Activated naive CD4-positive, alpha-beta T cell treated with anti-CD3 and anti-CD28 coated beads for 36 hours (primary cell): ENCODE measurements at places on chromosomes 6 and 20. TPM values are rescaled to one million over a fixed set of nuclear protein-coding genes. Genes with fewer than 3 reads are reported as not detected.

DNA sequence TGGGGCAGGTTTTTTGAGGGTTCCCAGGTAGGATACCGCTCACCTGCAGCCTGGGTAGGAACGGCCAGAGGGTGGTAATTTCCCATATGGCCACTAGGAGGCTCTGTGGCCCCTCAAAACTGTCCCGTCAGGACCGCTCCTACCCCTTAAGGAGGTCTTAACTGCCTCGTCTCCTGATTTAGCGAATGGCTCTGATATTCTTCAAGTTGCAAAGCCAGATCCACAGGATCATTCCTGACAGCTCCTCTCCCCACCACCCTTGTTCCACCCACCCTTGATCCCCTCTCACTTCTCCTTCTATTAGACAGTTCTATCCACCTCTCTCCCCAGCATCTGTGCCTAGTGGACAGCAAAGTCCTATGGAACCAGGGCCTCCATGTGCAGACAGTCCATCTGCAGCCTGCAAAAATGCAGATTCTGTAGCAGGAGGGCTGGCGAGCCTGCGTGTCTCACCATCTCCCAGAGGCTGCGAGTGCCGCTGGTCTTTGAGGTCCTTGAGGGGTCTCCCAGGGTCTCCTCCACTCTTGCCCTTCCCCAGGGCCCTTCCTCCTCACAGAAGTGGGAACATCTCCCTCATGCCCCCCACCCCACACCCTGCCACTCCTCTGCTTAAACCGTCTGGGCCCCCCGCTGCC, 34.3 kb upstream of the ZBP1 start:
- DNase-seq, result peak; percentile 73

DNA sequence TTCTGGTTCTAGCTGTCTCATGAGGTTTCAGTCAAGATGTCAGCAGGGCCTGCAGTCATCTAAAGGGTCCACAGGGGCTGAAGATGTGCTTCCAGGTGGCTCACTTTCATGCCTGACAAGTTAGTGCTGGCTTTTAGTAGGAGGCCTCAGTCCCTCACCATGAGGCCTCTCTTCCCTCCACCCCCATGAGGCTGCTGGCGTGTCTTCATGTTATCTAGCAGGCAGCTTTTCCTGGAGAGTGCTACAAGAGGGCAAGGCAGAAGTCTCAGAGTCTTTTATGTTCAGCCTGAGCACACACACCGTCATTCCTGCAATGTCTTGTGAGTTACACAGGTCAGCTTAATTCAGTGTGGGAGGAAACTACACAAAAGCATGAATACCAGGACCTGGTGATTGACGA, 769.9 kb downstream of the HDGFL1 start:
- DNase-seq, result no peak

GRCh38 chr20:38809942-38810341, 4.4 kb downstream of the PPP1R16B start:
- DNase-seq, result no peak

The TRAPPC3L gene
- not detected for total RNA-seq

DNA sequence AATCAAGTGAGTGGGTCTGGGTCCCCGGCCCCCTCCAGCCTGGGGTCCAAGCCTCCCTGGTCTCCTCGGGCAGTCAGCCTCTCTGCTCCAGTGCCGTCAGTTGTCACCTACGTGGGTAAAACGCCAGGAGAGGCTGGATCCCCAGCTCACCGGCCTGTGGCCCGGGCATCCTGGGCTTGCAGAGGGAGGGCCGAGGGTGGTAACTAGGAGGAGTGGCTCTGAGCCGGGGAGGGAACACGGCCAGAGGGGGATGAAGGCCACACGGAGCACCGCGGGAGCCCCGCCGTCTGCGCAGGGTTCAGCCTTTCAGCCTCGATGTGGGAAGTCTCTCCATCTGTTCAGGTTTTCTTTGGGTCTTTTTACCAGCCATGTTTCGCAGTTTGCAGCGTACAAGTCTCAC, 29.5 kb upstream of the BHLHE23 start:
- no peak for DNase-seq

DNA sequence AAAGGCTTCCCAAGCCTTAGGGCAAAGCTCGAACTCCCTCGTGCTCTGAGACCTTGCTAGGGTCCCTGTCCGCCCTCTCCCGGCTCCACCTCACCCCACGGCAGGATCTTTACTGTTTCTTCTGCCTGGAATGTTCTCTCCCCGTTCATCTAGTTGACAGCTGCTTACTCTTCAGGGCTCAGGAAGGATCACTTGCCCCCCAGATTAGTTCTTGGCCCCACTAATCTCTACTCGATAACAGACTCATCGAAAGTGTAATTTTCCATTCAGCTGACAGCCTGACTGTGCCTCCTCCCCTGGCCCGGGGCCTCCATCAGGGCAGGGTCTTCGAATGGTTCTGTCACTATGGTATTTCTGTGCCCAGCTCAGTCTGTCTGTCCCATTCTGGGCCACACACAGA, 3.1 kb downstream of the MAP1LC3A start:
- no peak for DNase-seq

- DNase-seq, result no peak
Measured at GRCh38 chr20:23244156-23244915, 106.3 kb upstream of the NXT1 start.

DNA sequence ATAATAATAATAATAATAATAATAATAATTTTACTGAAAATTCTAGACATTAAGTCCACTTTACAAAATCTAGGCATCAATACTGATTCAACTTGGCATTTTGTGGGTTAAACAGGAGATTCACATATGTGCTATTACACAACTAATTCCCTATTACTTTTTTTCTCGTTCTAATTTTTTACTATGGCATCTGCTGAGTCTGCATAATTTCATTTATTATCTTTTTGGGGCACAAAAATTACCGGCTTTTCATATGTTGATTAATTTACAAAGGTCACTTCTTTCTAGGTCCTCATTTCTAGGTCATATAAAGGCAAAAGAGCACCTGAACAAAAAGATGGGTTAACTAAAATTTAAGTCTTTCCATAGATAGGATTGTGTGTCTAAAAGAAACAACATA, 1357.8 kb upstream of the ADGRB3 start:
- no peak for DNase-seq

The NKAIN4 gene
- total RNA-seq, result not detected

GRCh38 chr6:116328528-116328903, 42.2 kb upstream of the DSE start:
- no peak for DNase-seq

DNA sequence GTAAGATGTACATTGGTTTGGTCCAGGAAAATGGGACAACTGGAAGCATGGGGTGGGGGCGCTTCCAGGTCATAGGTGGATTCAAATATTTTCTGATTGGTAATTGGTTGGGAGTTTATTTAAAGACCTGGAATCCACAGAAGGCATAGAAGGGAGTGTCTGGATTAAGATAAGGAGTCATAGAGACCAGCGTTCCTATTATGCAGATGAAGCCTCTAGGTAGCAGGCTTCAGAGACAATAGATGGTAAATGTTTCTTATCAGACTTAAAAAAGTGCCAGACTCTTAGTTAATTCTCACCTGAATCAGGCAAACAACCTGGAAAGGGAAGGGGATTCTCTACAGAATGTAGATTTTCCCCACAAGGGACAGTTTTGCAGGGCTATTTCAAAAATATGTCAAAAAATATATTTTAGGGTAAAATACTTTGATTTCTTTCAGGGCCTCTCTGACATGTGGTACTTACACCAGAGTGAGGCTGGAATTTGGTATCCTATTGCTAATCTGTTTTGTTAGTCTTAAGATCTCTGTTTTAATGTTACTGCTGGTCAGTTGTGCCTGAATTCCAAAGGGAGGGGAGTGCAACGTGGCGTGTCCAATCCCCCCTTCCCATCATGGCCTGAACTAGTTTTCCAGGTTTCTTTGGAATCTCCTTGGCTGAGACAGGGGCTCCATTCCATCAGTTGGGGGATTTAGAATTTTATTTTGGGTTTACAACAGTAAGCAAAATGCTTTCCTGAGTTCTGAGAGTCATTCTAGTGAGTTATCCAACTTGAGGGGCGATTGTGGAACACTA, 25.1 kb downstream of the PIGT start:
- DNase-seq, result no peak

DNA sequence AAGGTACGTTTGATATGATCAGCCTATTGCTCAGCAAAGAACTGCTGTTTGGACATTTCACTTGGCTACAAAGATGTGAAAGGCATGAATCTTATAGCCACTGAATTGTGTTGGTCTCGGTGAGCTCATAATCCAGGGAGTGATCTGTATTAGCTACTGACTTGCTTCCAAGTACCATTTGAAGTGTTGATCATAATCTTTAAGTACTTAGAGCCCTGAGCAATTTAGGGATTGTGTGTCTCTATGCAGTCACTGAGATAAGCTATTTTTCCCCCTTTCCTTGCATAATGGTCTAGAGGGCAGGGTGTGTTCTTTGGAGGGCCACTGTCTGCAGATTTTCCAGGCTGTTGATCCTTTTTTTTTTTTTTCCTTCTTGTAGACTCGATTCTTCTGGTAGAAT, 393.6 kb downstream of the ESR1 start:
- DNase-seq, result no peak

The SPATS1 gene
- not detected for total RNA-seq

- no peak for DNase-seq
Measured at GRCh38 chr6:67825201-67825895, 809.7 kb upstream of the ADGRB3 start.

- DNase-seq, result no peak
Measured at GRCh38 chr6:56440551-56440981, 193.2 kb upstream of the COL21A1 start.

DNA sequence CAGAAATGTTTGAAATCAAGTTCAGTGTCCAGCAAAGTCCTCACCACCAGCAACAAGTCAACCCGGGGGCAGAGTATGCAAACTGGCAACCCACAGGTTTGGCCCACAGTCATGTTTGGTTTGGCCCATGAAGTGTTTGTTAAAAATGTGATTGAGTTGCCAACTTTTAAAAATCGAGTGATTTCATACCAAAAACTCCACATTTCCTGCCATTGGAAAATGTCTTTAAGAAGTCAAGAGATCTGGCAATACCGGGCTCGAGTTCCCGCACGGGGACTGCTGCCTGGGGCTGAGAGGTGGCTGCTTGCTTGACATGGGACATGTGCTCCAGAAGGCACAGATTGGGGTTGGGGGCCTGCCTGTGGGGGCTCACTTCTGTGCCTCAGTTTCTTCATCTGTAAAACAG, 36.1 kb downstream of the PREX1 start:
- DNase-seq, result no peak

The CCDC28A gene
- total RNA-seq, result 19.2 TPM

DNA sequence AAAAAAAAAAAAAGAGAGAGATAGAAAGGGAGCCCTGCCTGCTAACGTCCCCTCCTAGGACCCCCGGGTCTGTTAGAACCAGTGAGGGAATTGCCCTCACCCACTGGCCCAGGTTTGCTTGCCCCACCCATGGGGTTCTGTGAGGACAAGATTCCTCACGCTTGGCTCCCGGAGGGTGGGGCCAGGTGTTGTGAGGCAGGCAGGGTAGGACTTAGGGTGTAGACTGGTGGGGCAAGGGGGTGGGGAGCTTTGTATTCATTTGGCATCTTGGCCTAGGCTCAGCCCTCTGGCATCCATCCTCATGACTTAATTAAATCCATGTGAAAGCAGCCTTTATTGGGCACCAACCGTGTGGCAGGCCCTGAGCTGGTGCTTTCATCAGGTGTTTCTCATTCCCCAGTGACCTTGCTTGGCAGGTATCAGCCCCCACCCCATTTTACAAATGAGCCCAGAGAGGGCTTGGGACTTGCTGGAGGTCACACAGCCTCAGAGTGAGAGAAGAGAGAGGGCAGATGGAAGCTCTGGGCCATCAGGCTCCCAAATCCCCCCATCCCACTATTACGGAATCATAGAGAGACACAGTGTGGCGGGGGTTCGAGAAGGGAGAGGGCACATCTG, 19.0 kb downstream of the RAB44 start:
- DNase-seq, result peak; percentile 3

DNA sequence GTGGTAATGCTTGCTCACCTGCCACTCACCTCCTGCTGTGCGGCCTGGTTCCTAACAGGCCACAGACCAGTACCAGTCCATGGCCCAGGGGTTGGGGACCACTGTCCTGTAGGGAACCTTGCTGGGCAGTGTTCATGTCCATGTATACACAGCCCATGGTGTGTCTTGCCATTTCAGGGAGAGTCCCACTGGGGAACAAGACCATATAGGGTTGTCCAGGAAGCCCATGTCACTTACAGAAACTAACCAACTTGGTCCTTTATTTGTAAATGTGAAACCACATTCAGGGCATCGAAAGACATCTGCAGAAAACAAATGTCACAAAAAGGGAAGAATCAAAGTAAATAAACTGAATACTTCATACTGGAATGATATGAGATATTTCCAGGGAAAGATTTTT, 179.1 kb downstream of the NFATC2 start:
- DNase-seq, result no peak

DNA sequence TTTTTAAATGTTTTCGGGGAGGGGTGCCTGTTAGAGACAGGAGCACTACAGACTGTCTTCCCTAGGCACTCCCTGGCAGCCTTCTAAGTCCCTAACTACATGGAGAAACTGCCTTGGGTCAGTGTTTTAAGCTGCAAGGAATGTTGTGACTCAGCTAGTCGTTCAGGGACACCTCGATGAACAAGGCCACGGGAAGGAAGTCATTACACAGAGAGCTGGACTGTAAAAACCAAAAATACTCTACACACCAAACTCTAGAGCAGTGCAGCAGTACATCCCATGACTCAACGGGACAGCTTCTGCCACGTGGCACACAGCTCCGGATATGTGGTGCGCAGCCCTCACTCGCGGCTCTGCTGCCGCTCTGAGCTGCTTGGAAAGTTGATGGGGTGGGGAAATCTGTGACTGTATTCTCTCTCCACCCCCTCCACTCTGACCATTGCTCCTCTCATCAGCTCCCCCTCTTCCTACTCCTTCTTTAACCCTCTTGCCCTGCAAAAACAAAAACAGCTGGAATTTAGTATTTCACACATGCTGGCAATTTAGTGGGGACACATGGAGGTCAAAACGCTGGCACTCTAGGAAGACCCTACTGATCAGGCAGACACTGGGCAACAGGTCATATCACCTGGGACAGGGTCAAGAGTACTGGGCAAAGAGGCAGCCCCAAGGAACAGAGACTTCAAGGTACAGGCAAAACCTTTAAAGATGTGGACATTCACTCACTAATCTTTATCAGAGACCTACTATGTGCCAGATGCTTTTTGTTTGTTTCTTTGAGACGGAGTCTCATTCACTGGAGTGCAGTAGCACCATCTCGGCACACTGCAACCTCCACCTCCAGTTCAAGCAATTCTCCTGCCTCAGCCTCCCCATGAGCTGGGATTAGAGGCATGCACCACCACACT, 10.9 kb upstream of the LPIN3 start:
- peak; percentile 82 for DNase-seq

The NR2E1 gene
- not detected for total RNA-seq

GRCh38 chr6:1611322-1611571, 1.5 kb downstream of the FOXC1 start:
- no peak for DNase-seq

The ATRN gene
- total RNA-seq, result 5.1 TPM

- DNase-seq, result no peak
Measured at GRCh38 chr6:150761771-150762170, 103.7 kb upstream of the MTHFD1L start.
